ENCODE measurements at places on chromosomes 1 and 21. TPM values are rescaled to one million over a fixed set of nuclear protein-coding genes. Genes with fewer than 3 reads are reported as not detected.
A peak's percentile ranks its signal among the peaks of the same experiment; 100 is the strongest.

- H3K4me3 ChIP-seq: no peak overlapping the region
- H3K36me3 ChIP-seq: no peaks in the 10 kb centered on the region
- no peaks in the 10 kb centered on the region for H3K27me3 ChIP-seq
- H3K27ac ChIP-seq: no peak overlapping the region
These were observed 194.1 kb upstream of the ADGRL2 start for GRCh38 chr1:81606656-81607055.

DNA sequence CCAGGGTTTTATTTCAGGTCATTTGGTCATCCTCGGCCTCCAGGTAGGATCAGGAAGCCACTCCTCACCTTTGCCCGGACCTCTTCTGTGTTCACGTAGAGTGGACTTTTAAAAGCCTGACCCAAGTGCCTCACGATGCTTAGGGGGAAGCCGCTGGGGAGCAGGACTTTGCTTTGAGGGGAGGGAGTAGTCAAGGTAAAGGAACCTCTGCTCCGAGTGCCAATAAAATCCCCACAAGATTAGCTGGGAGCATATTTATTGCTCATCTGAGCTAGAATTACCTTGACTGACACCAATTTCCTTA lies 603 bp upstream of the DHRS3 start:
- no peaks in the 10 kb centered on the region for H3K27me3 ChIP-seq
- no peaks in the 10 kb centered on the region for H3K36me3 ChIP-seq
- peak overlapping the region; percentile 96 for H3K27ac ChIP-seq
- no peak for DNase-seq
- peak overlapping the region; percentile 89 for H3K4me3 ChIP-seq

DNA sequence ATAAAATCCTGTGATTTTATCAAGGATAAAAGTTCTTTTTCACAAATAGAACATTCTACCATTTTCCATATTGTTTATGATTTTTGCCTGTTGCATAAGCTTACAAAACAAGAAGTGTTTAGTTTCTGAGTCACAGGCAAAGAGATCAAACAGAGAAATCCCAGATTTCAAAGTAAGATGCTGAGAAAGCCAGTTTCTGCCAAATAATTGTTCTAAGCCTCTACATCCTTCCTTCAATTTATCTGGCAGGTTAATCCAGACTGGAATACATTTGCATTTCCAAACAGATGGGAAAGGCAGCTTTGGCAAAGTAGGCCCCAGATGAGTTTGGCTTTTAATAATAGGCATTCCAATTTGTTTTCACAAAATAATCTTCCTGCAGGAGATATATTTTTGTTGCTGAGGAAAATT lies 2.5 kb downstream of the SLC1A7 start:
- no peaks in the 10 kb centered on the region for H3K27me3 ChIP-seq
- H3K27ac ChIP-seq: no peak overlapping the region
- H3K4me1 ChIP-seq: no peaks in the 10 kb centered on the region
- no peak overlapping the region for H3K4me3 ChIP-seq

GRCh38 chr1:44854970-44855369 lies 11.9 kb upstream of the PTCH2 start:
- H3K27me3 ChIP-seq: no peaks in the 10 kb centered on the region
- no peak for DNase-seq
- no peaks in the 10 kb centered on the region for H3K4me1 ChIP-seq
- no peak overlapping the region for H3K27ac ChIP-seq
- no peaks in the 10 kb centered on the region for H3K36me3 ChIP-seq

- H3K27me3 ChIP-seq: no peaks in the 10 kb centered on the region
- H3K27ac ChIP-seq: no peak overlapping the region
- H3K4me3 ChIP-seq: no peak overlapping the region
- DNase-seq: no peak
- no peaks in the 10 kb centered on the region for H3K36me3 ChIP-seq
- H3K4me1 ChIP-seq: no peaks in the 10 kb centered on the region
These were observed 16.8 kb upstream of the INTS3 start for GRCh38 chr1:153711026-153711425.

The PLPP3 gene
- 41.0 TPM for total RNA-seq

The ICOSLG gene
- total RNA-seq: 13.5 TPM

The FCRLA gene
- total RNA-seq: not detected

The BROX gene
- 31.9 TPM for total RNA-seq

The ANXA9 gene
- 42.5 TPM for total RNA-seq

The SIKE1 gene
- 41.9 TPM for total RNA-seq

The WDR64 gene
- total RNA-seq: not detected

The ARHGAP30 gene
- not detected for total RNA-seq
